GM12892 (cell line): ENCODE measurements at places on chromosomes 4 and X.

DNA sequence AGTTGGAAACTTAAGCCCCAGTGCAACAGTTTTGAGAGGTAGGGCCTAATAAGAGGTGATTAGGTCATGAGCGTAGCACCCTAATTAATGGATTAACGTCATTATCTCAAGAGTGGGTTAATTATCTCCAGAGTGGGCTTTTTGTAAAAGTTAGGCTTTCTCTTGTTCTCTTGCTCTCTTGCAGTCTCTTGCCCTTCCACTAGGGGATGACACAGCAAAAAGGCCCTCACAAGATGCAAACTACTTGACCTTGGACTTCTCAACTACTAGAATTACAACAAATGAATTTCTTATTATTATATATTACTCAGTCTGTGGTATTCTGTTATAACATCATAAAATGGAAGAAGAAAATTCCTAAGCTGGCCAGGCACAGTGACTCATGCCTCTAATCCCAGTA is 22.1 kb upstream of the NDST3 start:
- no peak for DNase-seq

DNA sequence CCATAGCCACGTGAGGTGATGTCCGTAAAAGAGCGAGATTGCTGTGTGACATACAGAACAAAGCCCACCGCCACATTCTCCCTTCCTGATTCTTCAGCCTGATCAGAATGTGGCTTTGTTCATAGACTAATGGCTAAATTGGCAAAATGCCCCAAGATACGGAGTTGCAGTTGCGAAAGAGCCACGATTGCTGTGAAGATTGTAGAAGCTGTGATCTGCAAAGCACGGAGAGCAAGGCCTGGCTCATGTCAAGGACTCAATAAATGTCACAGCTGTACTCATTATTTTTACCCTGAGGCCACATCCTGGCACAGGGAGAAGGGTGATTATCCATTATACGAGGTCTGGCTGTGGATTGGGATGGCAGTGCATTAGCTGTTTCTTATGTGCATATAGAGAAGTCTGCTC is 34.2 kb downstream of the ARSD start:
- no peak for DNase-seq

GRCh38 chr4:42646013-42646784 is 10.7 kb downstream of the ATP8A1 start:
- DNase-seq: no peak

GRCh38 chrX:351736-352135 is 33.1 kb upstream of the GTPBP6 start:
- DNase-seq: no peak

- no peak for DNase-seq
Observed at GRCh38 chr4:152052451-152053057, 291.7 kb upstream of the GATB start.

- no peak for DNase-seq
Observed at GRCh38 chrX:148732743-148733142, 232.3 kb downstream of the AFF2 start.

GRCh38 chr4:44984083-44984482 is 257.7 kb upstream of the GNPDA2 start:
- DNase-seq: no peak

DNA sequence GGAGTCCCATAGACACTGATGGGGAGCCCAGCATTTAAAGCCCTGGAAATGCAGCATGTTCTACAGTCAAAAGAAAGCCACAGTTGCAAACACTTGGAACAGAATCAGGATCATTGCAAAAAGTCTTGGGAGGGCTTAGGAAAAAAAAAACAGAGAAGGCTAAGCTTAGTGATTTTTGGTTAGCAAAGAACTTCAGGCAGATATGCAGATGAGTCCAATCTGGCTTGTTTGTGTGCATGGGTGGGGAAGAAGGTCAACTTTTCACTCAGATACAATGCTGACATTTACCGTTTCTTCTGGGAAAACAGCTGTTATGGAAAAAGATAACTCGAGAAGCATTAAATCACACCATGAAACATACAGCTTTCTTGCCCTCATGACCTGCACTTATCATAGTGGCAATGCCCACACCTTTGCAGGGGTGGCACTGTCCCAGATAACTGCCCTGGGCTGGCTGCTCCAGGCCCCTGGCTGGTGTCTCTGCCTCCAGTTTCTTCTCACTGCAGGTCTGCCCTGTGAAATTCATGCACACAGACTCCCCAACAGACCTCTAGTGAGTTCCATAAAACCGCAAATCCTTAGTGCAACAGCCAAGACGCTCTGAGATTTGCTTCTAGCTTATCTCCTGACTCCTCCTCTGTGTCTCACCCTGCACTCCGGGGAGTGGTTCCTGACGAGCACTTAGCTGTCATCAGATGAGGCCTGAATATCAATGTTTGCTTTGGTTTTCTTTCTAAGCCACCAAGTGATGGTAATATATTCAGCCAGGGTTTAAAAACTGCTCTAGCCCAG is 99.2 kb downstream of the DRD5 start:
- DNase-seq: no peak

GRCh38 chr4:125833-126232 is 1.5 kb downstream of the ZNF718 start:
- no peak for DNase-seq

DNA sequence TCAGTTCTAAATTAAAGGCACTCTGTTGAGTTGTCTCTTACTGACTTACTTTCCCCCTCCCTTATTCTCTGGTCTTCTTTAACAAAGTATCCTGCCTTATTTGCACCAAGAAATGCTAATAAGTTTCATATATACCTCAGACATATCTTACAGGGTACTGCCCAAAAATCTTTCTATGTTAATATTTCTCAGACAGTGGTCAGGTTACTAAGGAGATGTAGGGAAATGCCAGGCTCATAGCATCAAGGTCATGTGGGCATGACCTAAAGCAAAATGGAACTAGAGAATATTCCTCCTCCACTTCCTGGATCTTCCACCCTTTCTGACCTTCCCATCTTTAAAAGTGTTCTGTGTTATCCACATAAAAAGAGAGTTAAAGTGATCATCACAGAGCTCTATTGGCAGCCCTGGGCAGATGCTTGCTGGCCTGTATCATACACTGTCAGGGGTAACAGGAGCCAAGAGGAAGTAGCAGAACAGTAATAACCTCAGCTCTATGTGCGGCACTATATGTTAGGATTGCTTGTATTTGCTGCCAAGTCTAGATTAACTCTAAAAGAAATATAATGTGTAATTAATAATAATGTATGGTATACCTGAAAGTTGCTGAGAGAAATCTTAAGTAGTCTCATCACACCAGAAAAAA is 74.3 kb downstream of the IQCM start:
- no peak for DNase-seq

GRCh38 chr4:94262163-94263016 is 54.7 kb downstream of the SMARCAD1 start:
- no peak for DNase-seq

DNA sequence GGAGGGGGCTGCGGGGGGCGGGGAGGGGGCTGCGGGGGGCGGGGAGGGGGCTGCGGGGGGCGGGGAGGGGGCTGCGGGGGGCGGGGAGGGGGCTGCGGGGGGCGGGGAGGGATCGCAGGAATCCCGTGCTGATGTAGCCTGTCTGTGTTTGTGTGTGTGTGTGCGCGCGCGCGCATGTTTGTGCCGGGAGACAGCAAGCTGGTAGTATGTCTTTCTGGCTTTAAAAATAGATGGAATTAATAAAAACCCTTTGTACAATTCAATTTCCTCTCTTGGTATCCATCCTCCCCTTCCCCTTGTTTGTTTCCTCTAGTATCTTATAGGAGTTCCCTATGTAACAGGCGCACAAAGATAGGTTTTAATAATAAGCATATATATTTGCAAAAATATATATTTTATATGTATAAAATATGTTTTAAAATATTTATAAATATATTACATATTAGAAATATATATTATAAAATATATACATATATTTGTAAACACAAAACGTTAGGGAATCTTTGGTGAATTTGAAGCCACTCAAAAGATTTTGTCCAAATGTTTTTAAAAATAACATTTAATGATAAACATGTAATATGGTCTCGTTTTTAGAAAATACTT is 782 bp downstream of the ARHGAP24 start:
- DNase-seq: no peak
